ENCODE measurements at places on chromosomes 3 and 15.

DNA sequence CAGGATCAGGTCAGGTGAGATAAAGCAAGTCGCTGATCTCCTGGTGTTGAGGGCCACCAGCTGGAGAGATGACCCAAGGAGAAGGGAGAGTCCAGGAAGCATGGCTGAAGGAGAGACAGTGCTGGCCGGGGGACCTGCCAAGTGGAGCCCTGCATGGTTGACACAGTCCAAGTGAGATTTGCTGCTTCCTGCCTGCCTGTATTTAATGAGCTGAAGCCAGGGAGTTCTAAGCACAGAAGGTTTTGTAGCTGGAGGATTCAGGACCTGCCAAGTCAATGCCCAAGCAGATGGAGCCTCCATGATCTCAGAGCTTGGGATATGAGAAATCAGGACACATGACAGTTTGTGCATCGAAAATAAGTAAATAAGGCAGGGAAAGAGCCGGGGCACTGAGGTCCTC, 125.6 kb downstream of the SRGAP3 start:
- H3K4me3 ChIP-seq = no peak overlapping the region
- H3K27ac ChIP-seq = no peak overlapping the region
- H3K27me3 ChIP-seq = no peaks in the 10 kb centered on the region
- DNase-seq = no peak

- H3K36me3 ChIP-seq = no peaks in the 10 kb centered on the region
- no peak for DNase-seq
- no peak overlapping the region for H3K27ac ChIP-seq
- H3K4me1 ChIP-seq = peaks cover 3% of the 10 kb centered on the region
- H3K27me3 ChIP-seq = no peaks in the 10 kb centered on the region
These were observed 373.1 kb downstream of the MFSD1 start for GRCh38 chr3:159174715-159175692.

- H3K27ac ChIP-seq = no peak overlapping the region
- no peaks in the 10 kb centered on the region for H3K4me1 ChIP-seq
- no peaks in the 10 kb centered on the region for H3K27me3 ChIP-seq
- H3K4me3 ChIP-seq = no peak overlapping the region
These were observed 24.5 kb downstream of the QTRT2 start for GRCh38 chr3:114081037-114081436.

GRCh38 chr3:55524565-55525244, 37.6 kb upstream of the WNT5A start:
- no peak for DNase-seq
- H3K36me3 ChIP-seq = no peaks in the 10 kb centered on the region
- H3K27ac ChIP-seq = no peak overlapping the region
- no peak overlapping the region for H3K4me3 ChIP-seq
- peaks cover 33% of the 10 kb centered on the region for H3K4me1 ChIP-seq

- no peaks in the 10 kb centered on the region for H3K4me1 ChIP-seq
- no peaks in the 10 kb centered on the region for H3K36me3 ChIP-seq
- no peak overlapping the region for H3K27ac ChIP-seq
- no peaks in the 10 kb centered on the region for H3K27me3 ChIP-seq
- DNase-seq = no peak
These were observed 81.7 kb upstream of the POU1F1 start for GRCh38 chr3:87358066-87358465.

- H3K4me3 ChIP-seq = no peak overlapping the region
- H3K27me3 ChIP-seq = no peaks in the 10 kb centered on the region
- peaks cover 27% of the 10 kb centered on the region for H3K4me1 ChIP-seq
- no peaks in the 10 kb centered on the region for H3K36me3 ChIP-seq
- DNase-seq = no peak
These were observed 2.6 kb upstream of the FOXP1 start for GRCh38 chr3:71585887-71586809.

- H3K27ac ChIP-seq = no peak overlapping the region
- no peaks in the 10 kb centered on the region for H3K27me3 ChIP-seq
- H3K4me1 ChIP-seq = peaks cover 3% of the 10 kb centered on the region
- no peak for DNase-seq
- H3K36me3 ChIP-seq = no peaks in the 10 kb centered on the region
These were observed 6.3 kb upstream of the PARP14 start for GRCh38 chr3:122674339-122674738.

- H3K4me3 ChIP-seq = no peak overlapping the region
- H3K27ac ChIP-seq = no peak overlapping the region
- no peak for DNase-seq
- no peaks in the 10 kb centered on the region for H3K27me3 ChIP-seq
- no peaks in the 10 kb centered on the region for H3K36me3 ChIP-seq
These were observed 264.8 kb downstream of the CLSTN2 start for GRCh38 chr3:140199743-140200142.

- no peak overlapping the region for H3K4me3 ChIP-seq
- peaks cover 100% of the 10 kb centered on the region for H3K36me3 ChIP-seq
- H3K27me3 ChIP-seq = no peaks in the 10 kb centered on the region
These were observed 17.5 kb upstream of the CPNE9 start for GRCh38 chr3:9686050-9686550.

DNA sequence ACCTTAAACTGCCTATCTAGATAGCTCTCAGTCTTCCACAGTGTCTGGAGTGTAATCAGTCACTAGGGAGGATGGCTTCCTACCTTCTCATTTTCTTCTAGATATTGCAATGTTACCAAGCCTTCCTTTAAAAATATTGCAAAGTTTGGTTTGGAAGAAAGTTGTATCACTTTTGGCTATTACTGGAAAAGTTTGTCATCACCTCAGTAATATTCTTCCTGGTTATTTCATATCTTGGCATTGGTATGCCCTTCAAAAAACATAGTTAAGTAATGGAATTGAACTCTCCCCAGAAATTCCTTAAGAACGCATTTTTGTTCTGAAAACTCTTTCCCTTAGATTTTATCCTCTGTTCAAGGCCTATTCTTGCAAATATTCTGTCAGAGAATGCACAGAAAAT, 179.3 kb upstream of the MME start:
- H3K4me3 ChIP-seq = no peak overlapping the region
- no peaks in the 10 kb centered on the region for H3K36me3 ChIP-seq
- H3K4me1 ChIP-seq = no peaks in the 10 kb centered on the region
- H3K27ac ChIP-seq = no peak overlapping the region
- no peak for DNase-seq

DNA sequence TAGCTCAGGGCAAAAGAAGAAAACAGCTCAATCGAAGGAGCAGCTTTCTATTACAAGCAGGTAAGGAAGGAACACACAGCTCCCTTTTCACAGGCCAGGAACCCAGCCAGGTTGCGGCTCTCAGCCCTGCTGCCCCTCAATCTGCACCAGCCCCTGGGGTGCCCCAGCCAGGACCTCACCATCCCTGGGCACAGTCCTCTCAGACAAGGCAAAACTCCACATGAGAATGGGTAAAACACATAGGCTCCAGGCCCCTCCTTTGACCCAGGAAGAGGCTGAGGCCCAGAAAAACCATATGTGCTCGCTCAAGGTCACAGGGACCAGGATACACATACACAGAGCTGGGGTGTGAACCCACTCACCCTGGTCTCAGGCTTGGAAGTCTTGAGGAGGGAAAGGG, 178.7 kb upstream of the TLE3 start:
- no peaks in the 10 kb centered on the region for H3K27me3 ChIP-seq
- H3K4me1 ChIP-seq = peaks cover 7% of the 10 kb centered on the region
- H3K36me3 ChIP-seq = no peaks in the 10 kb centered on the region
- no peak overlapping the region for H3K4me3 ChIP-seq

- no peaks in the 10 kb centered on the region for H3K27me3 ChIP-seq
- H3K36me3 ChIP-seq = peaks cover 94% of the 10 kb centered on the region
- DNase-seq = no peak
- no peak overlapping the region for H3K27ac ChIP-seq
These were observed 87.6 kb upstream of the TTBK2 start for GRCh38 chr15:43008150-43008549.

DNA sequence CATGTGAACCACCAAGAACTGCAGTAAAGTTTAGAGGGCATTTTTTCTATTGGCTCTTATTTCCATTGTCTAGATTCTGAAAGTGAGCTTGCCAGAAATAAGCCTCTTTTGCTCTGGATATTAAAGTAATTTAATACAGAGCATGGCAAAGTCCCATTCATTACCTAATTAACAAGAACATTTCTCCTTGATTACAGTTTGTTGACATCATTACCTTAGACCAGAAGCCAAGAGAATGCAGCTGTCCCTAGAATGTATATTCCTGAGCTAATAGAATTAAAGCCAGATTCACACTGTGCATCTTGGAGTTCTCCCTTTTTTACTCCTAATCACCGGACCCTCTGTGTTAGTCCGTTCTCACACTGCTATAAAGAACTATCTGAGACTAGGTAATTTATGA, 46.4 kb upstream of the TM4SF4 start:
- no peak overlapping the region for H3K27ac ChIP-seq
- no peak for DNase-seq
- H3K4me3 ChIP-seq = no peak overlapping the region
- H3K36me3 ChIP-seq = no peaks in the 10 kb centered on the region

- H3K36me3 ChIP-seq = no peaks in the 10 kb centered on the region
- no peaks in the 10 kb centered on the region for H3K4me1 ChIP-seq
- H3K27ac ChIP-seq = no peak overlapping the region
These were observed 339.1 kb downstream of the TIGIT start for GRCh38 chr3:114632757-114633424.

- no peak overlapping the region for H3K4me3 ChIP-seq
- H3K27me3 ChIP-seq = no peaks in the 10 kb centered on the region
- H3K27ac ChIP-seq = no peak overlapping the region
- no peak for DNase-seq
- no peaks in the 10 kb centered on the region for H3K36me3 ChIP-seq
These were observed 62.8 kb upstream of the UTS2B start for GRCh38 chr3:191393146-191393545.

- peaks cover 43% of the 10 kb centered on the region for H3K4me1 ChIP-seq
- no peak overlapping the region for H3K4me3 ChIP-seq
- no peak overlapping the region for H3K27ac ChIP-seq
- H3K36me3 ChIP-seq = peaks cover 4% of the 10 kb centered on the region
These were observed 20.1 kb downstream of the TIPARP start for GRCh38 chr3:156694536-156694935.

DNA sequence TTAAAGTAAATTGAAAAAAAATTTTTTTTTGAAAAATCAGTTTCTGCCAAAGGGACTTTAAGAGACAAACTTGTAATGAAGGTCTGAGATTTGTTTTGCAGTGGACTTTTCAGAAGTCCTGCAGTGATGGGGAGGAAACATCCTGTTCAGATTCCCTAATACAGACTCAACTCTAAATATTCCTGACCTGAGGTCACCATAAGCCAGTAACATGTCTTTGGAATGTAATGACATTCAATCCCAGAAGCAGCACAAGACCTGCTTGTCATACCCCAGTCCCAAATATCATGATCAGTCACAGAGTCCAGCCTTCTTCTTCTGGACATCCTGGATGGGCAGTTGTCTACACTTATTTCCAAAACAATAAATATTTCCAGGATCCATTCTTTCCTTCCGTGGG, 53.6 kb downstream of the TMEM39A start:
- H3K27me3 ChIP-seq = no peaks in the 10 kb centered on the region
- no peak overlapping the region for H3K27ac ChIP-seq
- DNase-seq = no peak
- no peaks in the 10 kb centered on the region for H3K4me1 ChIP-seq
- no peaks in the 10 kb centered on the region for H3K36me3 ChIP-seq

DNA sequence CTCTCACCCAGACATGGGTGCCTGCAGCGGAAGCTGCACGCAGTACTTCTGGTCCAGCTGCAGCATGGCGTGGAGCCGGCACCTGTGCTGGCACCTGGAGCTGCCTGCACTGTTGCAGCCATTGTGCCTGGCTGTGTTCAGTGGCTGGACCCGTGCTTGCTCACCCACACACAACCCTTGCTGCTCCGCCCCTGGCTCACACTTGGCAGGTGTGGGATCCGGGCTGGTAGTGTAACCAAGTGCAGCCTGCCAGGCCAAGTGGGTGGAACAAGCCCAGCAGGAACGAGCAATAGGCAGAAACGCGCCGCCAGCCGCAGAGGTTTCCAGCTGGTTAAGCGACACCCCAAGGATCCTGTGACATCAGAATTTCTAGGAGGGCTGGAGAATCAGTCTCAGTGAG, 11.2 kb upstream of the SCAPER start:
- DNase-seq = no peak
- H3K27me3 ChIP-seq = no peaks in the 10 kb centered on the region
- H3K36me3 ChIP-seq = no peaks in the 10 kb centered on the region

- peaks cover 17% of the 10 kb centered on the region for H3K36me3 ChIP-seq
- H3K4me1 ChIP-seq = peaks cover 18% of the 10 kb centered on the region
- no peaks in the 10 kb centered on the region for H3K27me3 ChIP-seq
- no peak for DNase-seq
- no peak overlapping the region for H3K27ac ChIP-seq
- H3K4me3 ChIP-seq = no peak overlapping the region
These were observed 70.1 kb downstream of the UQCC5 start for GRCh38 chr3:52606373-52607085.

DNA sequence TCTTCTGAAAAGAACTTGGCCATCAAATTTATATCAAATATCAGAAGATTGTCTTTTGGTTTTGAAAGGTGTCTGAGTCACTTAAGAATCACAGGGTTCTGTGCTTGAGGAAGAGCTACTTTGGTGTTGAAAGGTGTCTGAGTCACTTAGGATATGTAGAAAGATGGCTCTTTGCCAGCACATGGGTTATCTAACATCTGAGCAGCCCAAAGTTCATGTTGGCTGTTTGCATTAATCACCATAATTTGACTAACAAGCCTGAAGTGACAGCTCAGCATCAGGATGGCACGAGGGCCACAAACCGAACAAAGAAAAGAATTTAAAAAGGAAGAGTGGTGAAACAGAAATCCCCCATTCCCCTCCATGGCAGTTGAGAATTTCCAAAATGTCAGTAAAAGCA, 190.5 kb upstream of the CMC1 start:
- no peaks in the 10 kb centered on the region for H3K27me3 ChIP-seq
- no peak for DNase-seq
- no peak overlapping the region for H3K27ac ChIP-seq
- no peaks in the 10 kb centered on the region for H3K36me3 ChIP-seq
- no peak overlapping the region for H3K4me3 ChIP-seq

- peaks cover 28% of the 10 kb centered on the region for H3K27me3 ChIP-seq
- no peak overlapping the region for H3K4me3 ChIP-seq
- no peaks in the 10 kb centered on the region for H3K4me1 ChIP-seq
- no peak overlapping the region for H3K27ac ChIP-seq
- no peaks in the 10 kb centered on the region for H3K36me3 ChIP-seq
These were observed 7.3 kb upstream of the MINDY4B start for GRCh38 chr3:150912501-150912900.

GRCh38 chr15:93158097-93158900, 69.3 kb upstream of the RGMA start:
- H3K27ac ChIP-seq = no peak overlapping the region
- H3K27me3 ChIP-seq = no peaks in the 10 kb centered on the region
- no peak overlapping the region for H3K4me3 ChIP-seq
- no peaks in the 10 kb centered on the region for H3K36me3 ChIP-seq
- no peaks in the 10 kb centered on the region for H3K4me1 ChIP-seq

GRCh38 chr3:169663951-169664820, 674 bp upstream of the MECOM start:
- DNase-seq = no peak
- no peaks in the 10 kb centered on the region for H3K36me3 ChIP-seq
- H3K27me3 ChIP-seq = peaks cover 8% of the 10 kb centered on the region
- H3K4me1 ChIP-seq = peaks cover 68% of the 10 kb centered on the region
- peak overlapping the region; percentile 81 for H3K4me3 ChIP-seq
- H3K27ac ChIP-seq = peak overlapping the region; percentile 93

DNA sequence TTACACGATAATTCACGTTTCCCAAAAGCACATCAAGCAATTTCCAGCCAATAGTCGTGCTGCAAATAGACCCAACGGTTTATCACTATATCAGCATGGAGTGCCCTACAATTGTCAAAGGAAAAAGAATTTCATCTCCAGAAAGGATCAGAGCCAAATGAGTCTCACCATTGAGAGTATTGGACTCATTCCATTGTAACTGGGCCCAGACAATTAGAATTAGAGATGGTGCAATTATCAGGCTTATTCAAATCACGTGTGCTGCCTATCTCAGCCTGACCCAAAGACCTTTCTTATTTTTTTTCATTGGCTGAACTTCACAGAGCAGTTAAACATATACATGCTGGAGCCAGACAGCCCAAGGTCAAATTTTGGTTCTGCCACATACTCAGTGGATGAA, 87.0 kb upstream of the LRTM1 start:
- H3K4me1 ChIP-seq = no peaks in the 10 kb centered on the region
- H3K36me3 ChIP-seq = no peaks in the 10 kb centered on the region
- no peak overlapping the region for H3K27ac ChIP-seq
- no peak overlapping the region for H3K4me3 ChIP-seq
- DNase-seq = no peak

Measured in esophagus squamous epithelium (tissue), 5 donors.